ENCODE measurements at places on chromosomes 4 and X.

DNA sequence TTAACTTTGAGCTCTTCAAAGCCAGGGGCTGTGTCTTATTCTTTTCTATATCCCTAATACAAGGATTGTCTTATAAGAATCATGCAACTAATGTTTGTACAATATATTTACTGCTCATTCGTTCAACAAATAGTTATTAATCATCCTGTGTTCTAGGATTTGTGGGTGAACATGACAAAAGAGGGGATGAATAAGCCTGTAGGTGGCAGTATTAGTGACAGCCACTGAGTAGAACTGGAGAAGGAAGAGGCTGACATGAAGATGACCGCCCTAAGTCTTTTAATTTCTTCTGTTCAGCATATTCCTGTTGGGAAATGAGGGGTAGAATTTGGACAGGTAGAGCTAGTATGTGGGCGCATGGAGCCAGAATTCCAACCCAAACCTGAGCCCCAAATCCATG lies 11.9 kb upstream of the LINC00632 start:
- DNase-seq: no peak

GRCh38 chr4:85889314-85889713 lies 414.4 kb downstream of the ARHGAP24 start:
- DNase-seq: no peak

- peak; percentile 27 for DNase-seq
Observed at GRCh38 chr4:11587797-11588196, 159.1 kb upstream of the HS3ST1 start.

- DNase-seq: peak; percentile 71
Observed at GRCh38 chr4:73258436-73258685, 237 bp downstream of the ANKRD17 start.

DNA sequence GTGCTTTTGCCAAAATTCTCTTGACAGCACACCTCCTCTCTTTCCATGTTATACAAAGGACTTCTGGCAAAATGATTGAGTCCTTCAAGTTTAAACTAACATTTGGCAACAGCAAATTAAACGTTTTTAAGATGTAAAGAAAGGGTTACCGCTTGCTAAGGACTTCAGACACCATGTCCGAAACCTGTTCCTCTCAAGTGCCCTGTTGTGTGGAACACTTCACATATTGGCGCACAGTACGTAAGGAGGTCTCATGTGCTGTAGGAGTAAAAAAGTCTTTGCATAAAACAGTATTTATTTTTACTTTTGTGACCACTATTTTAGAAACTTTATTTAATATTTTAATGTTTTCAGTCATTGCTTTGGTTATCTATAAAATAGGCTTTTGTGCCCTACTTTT lies 33.7 kb upstream of the HPRT1 start:
- DNase-seq: no peak

DNA sequence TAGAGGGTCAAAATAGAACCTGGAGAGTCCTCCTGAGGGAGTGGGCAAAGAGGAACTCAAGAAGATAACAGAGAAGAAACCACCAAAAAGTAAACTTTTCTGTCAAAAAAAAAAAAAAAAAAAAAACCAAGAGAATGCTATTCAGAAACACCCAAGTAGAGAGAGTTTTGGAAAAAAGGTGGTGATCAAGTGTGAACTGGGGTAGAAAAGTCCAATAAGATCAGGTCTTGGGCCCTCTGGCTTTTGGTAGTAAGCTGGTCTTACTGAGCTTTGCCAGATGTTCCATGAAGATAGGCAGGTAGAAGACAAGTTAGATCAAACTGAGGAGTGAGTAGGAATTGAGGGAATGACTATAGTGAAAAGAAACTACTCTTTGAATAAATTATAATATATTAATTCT lies 167.5 kb downstream of the COL25A1 start:
- no peak for DNase-seq

GRCh38 chrX:117990438-117990837 lies 126.2 kb downstream of the KLHL13 start:
- DNase-seq: no peak

DNA sequence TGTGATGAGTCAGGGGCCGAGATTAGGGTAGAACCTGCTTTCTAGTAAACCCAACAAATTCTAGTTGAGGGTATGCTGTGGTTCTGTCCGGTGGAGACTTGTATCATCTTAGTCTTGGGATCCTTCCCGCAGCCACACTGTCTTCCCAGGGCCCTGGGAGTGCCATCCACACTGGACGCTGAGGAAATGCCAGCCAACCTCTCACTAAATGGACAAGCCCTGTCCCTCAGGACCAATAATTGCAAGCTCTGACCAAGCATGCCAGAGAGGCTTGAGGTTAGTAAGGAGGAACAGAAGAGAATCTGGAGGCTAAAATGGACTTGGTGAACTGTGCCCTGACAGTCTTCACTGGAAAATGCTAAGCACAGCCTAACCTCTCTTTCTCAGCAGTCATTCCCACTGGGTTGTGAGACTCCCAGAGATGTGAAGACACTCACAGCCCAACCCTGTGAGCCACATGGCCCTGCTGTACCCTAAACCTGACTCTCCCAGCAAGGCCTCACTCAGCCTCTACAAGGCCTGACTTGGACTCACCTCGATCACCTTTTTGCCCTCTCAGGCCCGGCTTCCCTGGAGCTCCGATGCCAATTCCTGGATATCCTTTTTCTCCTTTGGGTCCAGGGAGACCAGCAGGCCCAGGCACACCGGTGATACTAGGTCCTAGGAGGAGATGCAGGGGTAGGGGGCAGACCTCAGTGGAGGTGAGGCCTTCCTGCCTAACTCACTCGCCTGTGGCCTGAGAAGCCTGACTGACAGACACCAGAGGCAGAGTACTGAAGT lies 77.6 kb downstream of the ATG4A start:
- DNase-seq: no peak

- DNase-seq: no peak
Observed at GRCh38 chr4:168273838-168274237, 44.7 kb downstream of the DDX60 start.

DNA sequence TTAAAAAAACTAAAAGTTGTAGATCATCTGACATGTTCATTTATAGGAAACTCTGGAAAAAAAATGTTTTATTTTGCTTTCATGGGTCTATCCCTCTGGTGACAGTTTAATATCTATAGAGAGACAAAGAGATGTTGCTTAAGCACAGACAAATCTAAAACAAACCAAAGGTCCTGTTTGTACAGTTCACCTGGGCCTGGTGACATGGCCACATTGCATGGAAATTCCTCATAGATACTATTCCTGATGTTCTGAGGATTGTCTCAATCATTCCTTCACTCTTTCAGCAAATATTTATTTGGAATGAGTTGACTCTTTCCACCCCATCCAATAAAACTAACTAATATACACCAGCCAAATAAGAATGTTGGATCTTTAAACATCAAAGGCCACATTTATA lies 259.1 kb upstream of the NOCT start:
- no peak for DNase-seq

DNA sequence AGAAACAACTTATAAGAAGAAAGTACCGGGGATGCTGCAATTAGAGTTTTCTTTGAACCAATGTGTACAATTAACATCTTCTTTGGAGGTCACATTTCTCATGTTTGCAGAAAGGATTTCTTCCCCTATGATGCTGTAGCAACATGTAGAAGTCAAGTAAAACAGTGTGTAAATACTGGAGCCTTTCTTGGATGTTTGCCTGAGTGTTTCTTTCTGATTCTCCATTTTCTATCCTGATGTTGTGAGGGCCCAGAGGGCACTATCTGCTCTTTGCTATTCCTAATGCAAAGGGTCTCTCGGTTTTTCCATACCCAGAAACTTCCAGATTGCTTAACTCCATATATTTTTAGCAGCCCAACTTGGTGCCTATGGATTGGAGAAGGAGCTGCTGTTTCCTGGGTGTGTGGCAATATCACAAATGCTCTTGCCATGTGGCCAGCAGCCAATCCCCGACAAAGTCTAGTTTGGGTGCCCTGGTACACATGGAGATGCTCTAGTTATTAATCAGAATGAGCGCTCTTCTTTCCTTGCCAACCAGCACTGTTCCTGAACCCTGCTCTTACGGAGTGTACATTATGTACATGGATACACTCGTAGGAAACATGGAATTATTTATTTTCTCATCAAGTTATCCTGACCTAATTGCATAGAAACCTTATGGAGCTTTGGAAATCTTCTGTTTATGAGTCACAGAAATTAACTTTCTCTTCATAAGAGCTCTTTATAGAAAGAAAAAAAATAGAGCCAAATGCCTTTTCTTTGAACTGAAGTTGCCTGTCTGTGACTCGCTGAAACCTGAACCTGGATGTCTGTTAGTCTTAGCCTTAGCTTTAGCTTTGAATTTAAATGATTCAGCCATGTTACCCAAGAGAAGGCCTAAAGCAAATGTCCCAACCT lies 67.0 kb upstream of the GPC4 start:
- DNase-seq: no peak

- DNase-seq: no peak
Observed at GRCh38 chr4:56296526-56296925, 90.8 kb downstream of the AASDH start.

- no peak for DNase-seq
Observed at GRCh38 chr4:173504181-173504503, 25.9 kb downstream of the HAND2 start.

DNA sequence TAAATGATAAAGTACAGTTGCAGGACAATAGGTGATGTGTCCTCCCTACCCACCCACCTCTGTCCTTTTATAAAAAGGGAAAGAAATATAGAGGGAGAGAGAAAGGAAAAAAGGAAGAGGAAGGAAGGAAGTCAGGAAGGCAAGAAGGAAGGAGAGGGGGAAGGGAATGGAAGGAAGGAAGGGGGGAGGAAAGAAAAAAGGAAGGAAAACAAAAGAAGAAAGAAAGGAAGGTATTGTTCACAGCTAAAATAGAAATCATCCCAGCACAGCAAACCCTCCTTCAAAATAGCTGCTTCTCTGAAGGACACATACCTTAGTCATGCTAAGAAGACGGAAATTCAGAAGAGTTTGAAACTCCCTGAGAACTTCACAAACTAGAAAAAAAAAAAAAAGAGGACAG lies 8.4 kb downstream of the NKX6-1 start:
- DNase-seq: no peak

GRCh38 chrX:97847885-97848679 lies 964.4 kb downstream of the RPA4 start:
- no peak for DNase-seq

- peak; percentile 43 for DNase-seq
Observed at GRCh38 chr4:106266201-106266600, 49.8 kb downstream of the TBCK start.

- peak; percentile 3 for DNase-seq
Observed at GRCh38 chr4:93030670-93031069, 726.9 kb downstream of the GRID2 start.

- peak; percentile 7 for DNase-seq
Observed at GRCh38 chr4:95550115-95550987, 1.6 kb upstream of the UNC5C start.

GRCh38 chr4:184413261-184414046 lies 60.9 kb downstream of the IRF2 start:
- DNase-seq: no peak

GRCh38 chr4:163486321-163486720 lies 8.2 kb upstream of the TMA16 start:
- DNase-seq: no peak

- DNase-seq: no peak
Observed at GRCh38 chr4:160353548-160353947, 1250.7 kb downstream of the RAPGEF2 start.

- no peak for DNase-seq
Observed at GRCh38 chrX:141314441-141314840, 72.1 kb upstream of the SPANXC start.
